ENCODE measurements at places on chromosomes 1 and 21. TPM values are rescaled to one million over a fixed set of nuclear protein-coding genes. Genes with fewer than 3 reads are reported as not detected.
A peak's percentile ranks its signal among the peaks of the same experiment; 100 is the strongest.

The ZMYND12 gene
- 0.16 TPM for polyA plus RNA-seq

- no peaks in the 10 kb centered on the region for H3K27me3 ChIP-seq
- peak; percentile 86 for DNase-seq
- H3K4me3 ChIP-seq, result no peak overlapping the region
- H3K4me1 ChIP-seq, result no peaks in the 10 kb centered on the region
- H3K27ac ChIP-seq, result no peak overlapping the region
These were observed 94.3 kb downstream of the DIRAS3 start for GRCh38 chr1:67956116-67956515.

The DNAJC6 gene
- polyA plus RNA-seq, result 0.98 TPM

The IL10RB gene
- 56.2 TPM for polyA plus RNA-seq

DNA sequence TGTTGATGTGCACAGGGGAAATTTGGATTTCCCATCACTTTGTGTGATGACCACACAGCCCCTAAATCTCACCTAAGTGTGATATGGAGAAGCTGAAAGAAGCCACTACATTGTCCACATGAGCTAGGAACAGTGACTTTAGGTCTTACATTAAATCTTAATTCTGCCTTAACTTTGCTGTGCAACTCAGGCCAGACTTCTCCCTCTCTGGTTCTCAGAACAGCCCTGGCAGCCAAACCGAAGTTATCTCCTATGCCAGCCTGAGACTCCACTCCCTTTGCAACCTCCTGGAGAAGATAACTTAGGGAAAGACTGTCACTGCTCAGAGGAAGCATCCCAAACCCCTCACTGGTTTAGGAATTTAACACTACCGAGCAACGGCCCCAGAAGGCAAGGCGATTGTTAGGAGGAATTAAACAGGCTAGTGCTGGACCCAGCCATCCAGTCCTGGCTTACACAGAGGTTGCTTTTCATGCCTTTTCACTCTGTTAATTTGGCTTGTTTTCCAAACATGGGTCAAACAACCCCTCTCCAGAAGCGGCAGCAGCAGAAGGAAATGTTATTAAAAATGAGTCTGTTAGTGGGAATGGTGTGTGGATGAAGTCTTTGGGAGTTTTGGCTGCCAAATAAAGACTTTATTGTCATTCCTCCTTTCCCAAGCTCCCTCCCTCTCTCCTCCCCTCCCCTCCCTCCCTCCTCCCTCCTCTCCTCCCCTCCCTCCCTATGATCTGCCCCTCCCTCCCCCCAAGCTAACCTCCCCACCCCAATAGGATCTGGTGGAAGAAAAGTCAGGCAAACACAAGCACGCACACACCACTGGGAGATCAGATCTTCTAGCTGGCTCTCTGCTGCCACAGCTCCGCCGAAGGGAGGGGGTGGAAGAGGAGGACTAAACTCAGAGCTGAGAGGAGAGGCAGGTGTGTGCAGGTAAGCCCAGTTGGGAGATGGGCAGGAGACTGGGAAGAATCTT lies at the start of gene PRELP:
PRELP (plus strand) TSS at position 795 of the 970 bp plus-strand sequence. CDS start 7,379 bp downstream, outside the sequence.
- peak within 1 kb of the TSS; percentile 32 for H3K4me3 ChIP-seq
- no peaks in the 10 kb centered on the region for H3K27me3 ChIP-seq
- peaks cover 26% of the 10 kb centered on the region for H3K4me1 ChIP-seq
- H3K27ac ChIP-seq, result no peak within 1 kb of the TSS

- H3K36me3 ChIP-seq, result no peaks in the 10 kb centered on the region
- H3K4me3 ChIP-seq, result no peak overlapping the region
- peak; percentile 6 for DNase-seq
- peaks cover 2% of the 10 kb centered on the region for H3K4me1 ChIP-seq
These were observed 1037.2 kb downstream of the ADGRL2 start for GRCh38 chr1:82837766-82838465.

DNA sequence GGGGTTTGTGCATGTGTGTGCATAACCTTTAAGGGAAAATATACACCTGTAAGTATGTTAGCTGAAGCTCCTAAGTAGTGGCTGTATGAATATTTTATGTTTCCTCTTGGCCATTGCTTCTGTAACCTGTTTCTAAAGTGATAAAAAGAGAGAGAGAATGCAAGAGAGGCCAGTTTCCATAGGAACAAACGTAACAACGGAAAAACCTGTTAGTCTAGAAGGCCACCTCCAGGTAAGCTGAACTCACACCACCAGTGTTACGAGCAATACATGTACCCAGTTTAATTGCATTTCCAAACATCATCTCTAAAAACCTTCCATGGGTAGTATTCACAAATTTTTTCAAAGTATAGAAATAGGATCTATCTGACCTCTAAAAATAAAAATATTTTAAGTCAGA lies 63.1 kb downstream of the PLPPR4 start:
- H3K36me3 ChIP-seq, result no peaks in the 10 kb centered on the region
- DNase-seq, result no peak
- no peaks in the 10 kb centered on the region for H3K27me3 ChIP-seq

All from fibroblast of lung (primary cell).